ENCODE measurements at places on chromosomes 2 and 18. TPM values are rescaled to one million over a fixed set of nuclear protein-coding genes. Genes with fewer than 3 reads are reported as not detected.
A peak's percentile ranks its signal among the peaks of the same experiment; 100 is the strongest.

CD8B2 gene
- total RNA-seq: not detected

GLI2 gene
- total RNA-seq: 3.6 TPM

CYBRD1 gene
- total RNA-seq: 208 TPM

COL4A4 gene
- total RNA-seq: 4.1 TPM

RAD51AP2 gene
- total RNA-seq: not detected

ESPNL gene
- total RNA-seq: not detected

RBM43 gene
- 1.0 TPM for total RNA-seq

CFC1 gene
- not detected for total RNA-seq

IMMT gene
- total RNA-seq: 9.7 TPM

ANKRD29 gene
- 33.4 TPM for total RNA-seq

- no peak for DNase-seq
Observed at GRCh38 chr2:113133704-113134598, 6.6 kb downstream of the IL1RN start.

GRCh38 chr2:45083175-45083574 is 73.9 kb upstream of the SIX2 start:
- DNase-seq: no peak

DNA sequence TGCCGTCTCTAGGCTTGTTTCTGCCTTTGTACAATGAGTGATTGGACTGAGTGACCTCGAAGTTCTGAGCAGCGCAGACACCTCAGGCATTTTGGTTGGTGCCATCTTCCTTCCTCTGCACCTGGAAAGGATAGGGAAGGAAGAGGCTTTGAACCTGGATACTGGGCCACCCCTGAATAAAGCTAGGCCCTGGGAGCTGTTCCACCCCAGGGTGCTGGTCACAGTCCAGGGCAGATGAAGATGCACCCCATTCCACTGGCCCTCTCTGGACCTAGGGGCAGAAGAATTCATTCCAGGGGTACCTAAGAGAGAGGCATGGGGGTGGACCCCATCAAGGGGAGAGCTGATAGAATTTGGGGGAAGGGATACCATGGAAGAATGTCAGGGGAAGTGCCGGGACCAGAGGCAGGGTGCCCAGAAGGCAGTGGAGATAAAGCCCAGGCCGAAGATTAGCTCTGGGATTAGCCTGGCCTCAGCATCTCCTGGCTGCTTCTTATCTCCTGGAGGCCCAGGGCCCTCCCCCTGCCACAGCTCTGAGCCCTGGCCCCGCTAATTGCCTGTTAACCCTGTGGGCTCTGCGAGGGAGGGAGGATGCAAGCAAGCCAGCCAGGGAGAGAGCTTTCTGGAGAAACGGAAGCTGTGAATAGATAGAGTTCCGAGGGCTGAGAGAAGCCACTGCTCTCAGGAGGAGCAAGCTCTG is 11.4 kb downstream of the ASIC4 start:
- DNase-seq: peak; percentile 19

DNA sequence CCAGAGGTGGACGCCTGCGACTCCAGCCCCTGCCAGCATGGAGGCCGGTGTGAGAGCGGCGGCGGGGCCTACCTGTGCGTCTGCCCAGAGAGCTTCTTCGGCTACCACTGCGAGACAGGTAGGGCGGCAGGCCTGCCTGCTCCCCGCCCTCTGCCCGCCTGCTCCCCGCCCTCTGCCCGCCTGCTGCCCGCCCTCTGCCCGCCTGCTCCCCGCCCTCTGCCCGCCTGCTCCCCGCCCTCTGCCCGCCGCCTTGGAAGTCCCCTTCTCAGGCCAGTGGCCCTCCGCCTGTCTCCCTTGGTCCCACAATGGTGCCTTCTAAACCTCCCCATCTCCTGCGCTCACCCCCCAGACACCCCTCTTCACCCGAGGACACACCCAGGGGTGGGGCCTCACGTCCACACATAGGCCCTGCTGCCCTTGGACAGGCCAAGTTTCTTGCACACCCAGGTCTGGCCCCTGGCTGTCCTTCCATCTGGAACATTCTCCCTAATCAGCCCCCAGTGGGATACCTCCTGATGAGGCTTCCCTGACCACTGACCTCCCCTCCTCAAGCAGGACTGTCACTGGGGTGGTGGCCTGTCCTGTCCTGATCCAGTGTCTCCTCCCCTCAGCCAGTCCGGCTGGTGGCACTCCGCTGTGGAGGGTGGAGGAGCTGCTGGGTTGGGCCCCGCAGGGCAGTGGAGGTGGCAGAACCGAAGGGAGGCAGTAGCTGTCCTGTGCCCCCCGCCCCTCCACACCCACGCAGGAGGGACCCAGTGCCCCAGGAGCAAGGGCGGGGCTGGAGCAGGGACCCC is 37.9 kb downstream of the MTERF4 start:
- no peak for DNase-seq

GRCh38 chr2:68653034-68653433 is 9.7 kb downstream of the PROKR1 start:
- no peak for DNase-seq

DNA sequence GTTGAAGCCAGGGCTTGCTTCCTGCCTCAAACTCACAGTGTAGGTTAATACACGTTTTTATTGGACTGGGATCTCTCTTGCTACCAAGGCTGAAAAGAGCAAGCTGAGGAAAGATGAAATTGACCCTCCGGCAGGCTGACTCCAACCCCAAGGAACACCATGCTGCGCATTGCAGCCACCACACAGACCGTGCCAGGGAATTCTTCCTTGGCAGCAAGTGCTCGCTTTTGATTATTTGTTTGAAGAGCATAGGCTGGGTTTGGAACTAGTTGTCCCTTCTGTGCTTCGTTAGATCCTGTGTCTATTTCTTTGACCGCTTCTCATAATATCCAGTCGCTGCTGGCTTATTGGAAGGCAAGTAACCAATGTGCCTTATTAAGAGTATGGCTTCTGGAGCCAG is 34.4 kb upstream of the DARS1 start:
- DNase-seq: no peak

GRCh38 chr2:203880557-203881125 is 13.1 kb downstream of the CTLA4 start:
- DNase-seq: no peak

GRCh38 chr2:241217320-241218031 is 29.0 kb downstream of the ANO7 start:
- peak; percentile 72 for DNase-seq

GRCh38 chr2:174026122-174026845 is 61.1 kb upstream of the SP3 start:
- peak; percentile 43 for DNase-seq

GRCh38 chr2:43810452-43810851 is 28.2 kb downstream of the ABCG5 start:
- no peak for DNase-seq

- no peak for DNase-seq
Observed at GRCh38 chr2:241509155-241509784, 886 bp upstream of the STK25 start.

DNA sequence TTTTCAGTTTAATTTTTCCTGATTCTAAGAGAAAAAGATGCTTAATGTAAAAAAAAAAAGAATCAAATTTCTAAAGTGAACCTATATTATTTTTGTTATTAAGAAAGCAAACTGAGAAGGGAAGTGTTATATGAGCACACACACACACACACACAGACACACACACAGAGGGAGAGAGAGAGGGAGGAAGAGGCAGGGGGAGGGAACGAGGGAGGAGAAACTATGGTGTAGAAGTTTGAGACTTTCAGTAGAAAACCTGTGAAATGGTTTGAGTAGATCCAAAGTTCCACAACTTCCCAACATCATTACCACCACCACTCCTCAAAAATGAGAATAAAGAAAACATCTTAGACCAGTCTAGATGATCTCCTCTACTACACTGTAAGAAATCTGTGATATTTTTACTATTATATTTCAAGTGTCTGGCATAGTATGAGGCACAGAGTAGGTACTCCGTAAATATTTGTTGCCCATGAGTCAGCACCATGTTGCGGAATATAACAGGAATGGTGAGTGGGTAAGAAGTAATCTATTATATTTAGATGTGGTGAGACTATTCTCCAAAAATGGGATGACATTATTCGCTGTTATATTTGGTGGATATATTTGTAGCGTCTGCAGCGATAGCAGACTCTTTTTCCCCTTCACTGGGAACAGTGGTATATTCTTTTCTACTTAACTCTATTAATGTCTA is 149.4 kb upstream of the DNMT3A start:
- DNase-seq: no peak

DNA sequence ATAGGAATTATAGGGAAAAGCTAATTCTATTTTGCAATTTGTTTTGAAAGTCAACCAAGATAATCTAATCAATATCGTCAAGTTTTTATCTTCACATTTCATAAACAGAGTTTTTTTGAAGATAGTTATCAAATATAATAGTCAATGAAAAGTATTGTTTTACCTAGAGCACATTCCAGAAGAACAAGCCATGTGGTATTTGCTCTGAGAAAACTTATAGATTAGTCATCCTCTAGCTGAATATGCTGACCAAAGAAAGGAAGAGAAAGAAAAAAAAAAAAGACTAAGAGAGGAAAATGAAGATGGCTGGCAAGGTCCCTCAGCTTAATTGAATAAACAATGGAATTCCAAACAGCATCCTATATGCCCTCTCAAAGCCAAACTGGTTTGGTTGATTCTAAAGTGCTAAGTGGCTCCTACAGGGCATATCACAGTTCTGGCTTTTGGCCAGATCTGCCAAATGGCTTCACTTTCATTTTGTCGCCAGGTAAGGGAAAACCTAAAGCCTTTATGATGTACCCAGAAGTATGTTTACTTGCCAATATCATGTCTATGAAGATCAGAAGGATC is 132.6 kb downstream of the VWC2L start:
- DNase-seq: no peak

DNA sequence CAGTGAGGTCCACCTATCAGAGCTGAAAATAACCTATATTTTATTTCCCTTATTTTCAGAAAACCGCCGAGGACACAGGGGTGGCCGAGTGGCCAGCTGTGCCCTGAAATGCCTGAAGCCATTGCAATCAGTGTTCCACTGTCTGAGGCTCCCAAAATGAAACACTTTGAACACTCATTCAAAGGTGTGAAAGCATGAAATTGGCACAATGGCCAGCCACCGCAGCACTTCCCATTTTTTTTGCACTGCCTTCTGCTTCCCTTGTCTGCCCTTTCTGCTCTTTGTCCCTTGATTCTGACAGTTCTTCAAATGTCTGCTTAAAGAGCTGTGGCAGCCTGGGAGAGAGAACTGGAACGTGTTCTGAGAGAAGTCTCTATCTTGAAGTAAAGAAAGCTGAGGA is 1127.5 kb upstream of the CELF4 start:
- DNase-seq: no peak

Data from uterus (tissue), 4 donors.